ENCODE measurements at places on chromosomes 3 and 15.

GRCh38 chr3:33467786-33468185 is 27.6 kb upstream of the UBP1 start:
- DNase-seq, result no peak

- no peak for DNase-seq
Observed at GRCh38 chr3:191170097-191170496, 28.9 kb upstream of the OSTN start.

DNA sequence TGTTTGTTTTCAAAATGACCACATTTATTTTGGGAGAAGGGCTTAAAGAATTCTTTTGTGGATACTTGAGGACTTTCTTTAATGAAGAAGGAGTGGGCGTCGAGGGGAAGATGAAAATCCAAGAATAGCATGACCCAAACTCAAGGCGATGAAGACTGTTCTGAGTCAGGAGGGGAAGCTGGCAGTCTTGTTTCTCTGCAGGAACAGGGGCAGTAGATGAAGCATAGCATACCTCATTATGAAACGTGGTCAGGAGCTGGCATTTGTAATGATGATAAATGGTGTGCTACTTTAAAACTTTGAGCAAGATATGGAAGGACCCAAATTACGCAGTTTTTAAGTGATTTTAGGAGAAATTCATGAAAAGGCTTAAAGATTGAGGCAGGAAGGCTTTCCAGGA is 549.0 kb downstream of the IGSF11 start:
- no peak for DNase-seq

DNA sequence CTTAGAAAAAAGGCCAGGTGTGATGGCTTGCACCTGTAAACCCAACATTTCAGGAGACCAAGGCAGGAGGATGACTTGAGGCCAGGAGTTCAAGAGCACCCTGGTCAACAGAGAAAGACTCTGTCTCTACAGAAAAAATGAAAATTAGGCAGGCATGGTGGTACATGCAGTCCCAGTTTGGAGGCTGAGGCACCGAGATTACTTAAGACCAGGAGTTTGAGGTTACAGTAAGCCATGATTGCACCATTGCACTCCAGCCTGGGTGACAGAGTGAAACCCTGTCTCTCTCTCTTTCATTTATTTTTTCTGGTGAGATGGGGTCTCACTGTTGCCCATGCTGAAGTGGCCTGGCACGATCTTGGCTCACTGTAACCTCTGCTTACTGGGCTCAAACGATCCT is 24.7 kb downstream of the IP6K1 start:
- DNase-seq, result no peak
